ENCODE measurements at places on chromosomes 7 and 10.

- DNase-seq, result no peak
Observed at GRCh38 chr7:45187089-45187945, 29.7 kb downstream of the RAMP3 start.

DNA sequence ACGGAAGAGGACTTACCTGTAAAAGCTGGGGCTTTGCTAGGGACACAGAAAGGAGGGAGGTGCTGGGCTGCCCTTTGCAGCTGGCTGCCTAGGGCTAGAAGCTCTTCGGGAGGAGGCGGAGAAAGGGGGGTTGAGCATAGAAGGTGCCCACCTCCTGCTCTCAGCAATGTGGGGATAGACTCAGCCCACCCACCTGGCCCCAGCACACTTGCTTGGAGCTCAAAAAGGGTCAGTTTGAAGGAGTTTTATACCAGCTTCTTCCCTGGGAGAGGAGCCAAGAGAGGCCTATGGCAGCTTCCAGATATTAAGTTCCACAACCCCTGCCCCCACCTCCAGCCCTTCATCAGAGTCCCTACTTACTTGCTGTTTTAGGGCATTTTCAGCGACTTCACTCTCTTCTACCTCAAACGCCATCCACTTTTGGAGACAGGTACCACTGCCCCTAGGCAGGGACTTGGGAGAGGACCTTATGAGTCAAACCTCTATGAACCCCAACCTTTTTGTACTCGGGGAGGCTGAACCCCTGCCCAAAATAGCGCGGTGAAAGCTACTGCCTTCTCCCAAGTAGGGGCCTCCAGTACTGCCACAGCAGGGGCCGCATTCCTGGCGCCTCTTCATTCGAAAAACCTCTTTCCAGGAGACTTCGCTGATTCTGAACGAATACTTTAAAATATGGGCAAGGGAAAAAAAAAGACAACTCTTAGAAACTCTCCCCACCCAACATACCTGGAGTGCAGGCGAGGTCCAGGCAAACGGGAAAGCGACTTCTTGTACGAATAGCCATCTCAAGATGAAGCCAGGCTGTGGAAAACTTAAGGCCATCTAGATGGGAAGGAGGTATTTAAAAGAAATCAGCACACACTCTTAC is 1.2 kb upstream of the EVX1 start:
- no peak for DNase-seq

DNA sequence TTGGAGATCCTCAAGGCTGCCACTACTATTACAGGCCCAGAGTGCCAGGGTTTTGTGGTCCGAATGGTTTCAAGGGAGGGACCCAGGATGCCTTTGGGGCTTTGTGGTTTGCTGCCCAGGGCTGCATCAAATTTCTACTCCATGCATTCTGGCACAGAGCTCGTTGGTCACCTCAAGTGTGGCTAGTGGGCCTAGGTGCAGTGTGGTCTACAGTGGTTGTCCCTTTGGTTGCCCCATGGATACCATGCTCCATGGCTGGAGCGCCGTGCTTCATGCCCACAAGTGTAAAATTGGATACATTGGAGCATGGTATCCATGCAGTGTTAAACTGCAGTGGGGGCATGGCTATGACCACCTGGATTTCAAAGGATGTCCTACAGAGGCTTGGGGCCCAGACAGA is 5.4 kb upstream of the PRF1 start:
- no peak for DNase-seq

DNA sequence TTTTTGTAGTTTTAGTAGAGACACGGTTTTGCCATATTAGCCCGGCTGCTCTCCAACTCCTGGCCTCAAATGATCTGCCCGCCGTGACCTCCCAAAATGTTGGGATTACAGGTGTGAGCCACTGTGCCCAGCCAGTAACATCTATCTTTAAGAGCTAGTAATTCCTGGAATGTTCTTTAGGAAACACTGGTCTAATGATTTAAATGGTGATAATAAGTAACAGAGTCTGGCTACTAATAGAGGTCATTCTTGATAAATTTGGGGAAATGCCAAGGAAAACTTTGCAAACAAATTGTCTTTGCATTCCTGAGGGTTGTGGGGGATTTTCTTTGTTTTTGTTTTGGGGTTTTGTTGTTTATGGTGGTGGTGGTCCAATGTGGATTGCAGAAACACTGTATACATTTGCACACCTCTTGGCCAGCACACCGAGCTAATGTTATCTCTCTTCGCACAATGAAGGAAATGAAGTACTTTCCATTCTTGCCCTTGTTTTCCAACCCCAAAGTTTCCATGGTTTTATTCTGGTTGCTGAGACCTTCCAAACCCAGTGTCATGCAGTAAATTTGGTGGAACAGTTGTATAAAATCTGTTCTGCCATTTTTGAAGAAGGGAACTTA is 51.3 kb upstream of the WIPF3 start:
- no peak for DNase-seq

GRCh38 chr7:78033410-78033809 is 234.8 kb downstream of the PHTF2 start:
- DNase-seq, result no peak

DNA sequence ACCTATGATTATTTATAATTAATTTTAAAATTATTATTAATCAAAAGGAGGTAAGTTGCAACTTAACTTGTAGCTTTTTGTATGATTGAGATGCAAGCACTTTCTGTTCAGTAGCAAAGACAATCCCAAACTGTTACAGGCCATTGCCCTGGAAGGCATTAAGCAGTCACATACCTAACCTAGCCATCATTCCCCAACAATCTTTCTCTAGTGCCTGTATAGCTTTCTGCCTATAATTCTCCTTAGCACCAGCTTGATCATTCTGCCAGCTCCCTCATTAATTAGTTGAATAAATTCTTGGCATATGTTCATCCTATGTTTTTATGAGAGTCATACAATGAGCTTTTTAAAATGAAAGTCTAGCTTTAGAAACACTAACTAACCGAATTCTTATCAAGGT is 178.9 kb upstream of the TMEM106B start:
- DNase-seq, result no peak

- DNase-seq, result peak; percentile 90
Observed at GRCh38 chr7:98802088-98802780, 67.6 kb downstream of the TMEM130 start.

GRCh38 chr10:94846204-94846603 is 83.7 kb downstream of the CYP2C19 start:
- no peak for DNase-seq

DNA sequence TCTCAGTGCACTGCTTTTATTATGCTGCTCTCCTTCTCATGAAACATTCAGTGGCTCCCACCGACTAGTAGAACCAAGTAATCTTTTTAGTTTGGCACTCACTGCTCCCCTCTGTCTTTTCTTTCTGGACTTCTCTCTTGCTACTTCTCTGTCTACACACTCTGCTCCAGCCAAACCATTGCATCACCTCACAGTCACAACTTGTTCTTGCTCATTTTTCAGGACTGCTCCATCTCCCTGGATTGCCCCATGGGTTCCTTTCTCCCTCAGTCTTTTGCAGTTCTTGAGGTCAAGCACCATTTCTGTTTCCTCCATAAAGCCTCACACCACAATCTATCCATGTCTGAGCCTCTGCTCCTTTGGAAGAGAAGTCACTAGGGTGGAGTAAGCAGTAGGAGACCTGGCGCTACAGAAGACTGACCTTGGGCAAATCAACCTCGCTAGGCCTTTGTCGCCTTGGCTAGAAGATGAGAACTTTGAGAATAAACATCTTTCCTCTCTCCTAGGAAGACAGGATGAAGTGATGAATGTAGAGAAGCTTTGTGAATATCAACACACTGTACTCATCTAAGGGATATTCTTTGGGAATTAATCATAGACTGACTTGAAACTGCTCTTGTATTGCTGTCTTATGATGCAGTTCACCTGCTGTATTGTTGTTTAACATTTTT is 186.2 kb downstream of the LRMDA start:
- DNase-seq, result no peak

DNA sequence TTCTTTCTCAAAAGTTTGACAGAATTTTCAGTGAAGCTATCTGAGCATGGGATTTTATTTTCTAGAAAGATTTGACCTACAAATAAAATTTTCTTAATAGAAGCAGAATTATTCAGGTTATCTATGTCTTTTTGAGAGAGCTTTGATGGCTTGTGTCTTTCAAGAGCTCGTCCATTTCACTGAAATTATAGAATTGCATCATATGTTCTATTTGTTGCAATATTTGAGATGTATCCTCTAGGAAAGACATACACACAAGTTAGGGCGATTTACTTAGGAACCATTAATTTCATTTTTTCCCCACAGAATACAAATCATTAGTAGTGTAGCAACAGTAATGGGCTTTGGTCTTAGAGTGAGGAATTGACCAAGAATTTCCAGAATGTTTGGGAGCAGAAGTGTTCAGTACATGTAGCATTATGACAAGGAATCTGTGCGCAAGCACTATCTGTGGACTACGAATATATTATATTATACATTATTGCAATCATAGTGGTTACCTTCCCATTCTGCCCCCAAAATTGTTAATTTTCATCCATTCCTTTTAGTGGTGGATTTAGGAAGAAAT is 12.8 kb upstream of the COL17A1 start:
- DNase-seq, result no peak

DNA sequence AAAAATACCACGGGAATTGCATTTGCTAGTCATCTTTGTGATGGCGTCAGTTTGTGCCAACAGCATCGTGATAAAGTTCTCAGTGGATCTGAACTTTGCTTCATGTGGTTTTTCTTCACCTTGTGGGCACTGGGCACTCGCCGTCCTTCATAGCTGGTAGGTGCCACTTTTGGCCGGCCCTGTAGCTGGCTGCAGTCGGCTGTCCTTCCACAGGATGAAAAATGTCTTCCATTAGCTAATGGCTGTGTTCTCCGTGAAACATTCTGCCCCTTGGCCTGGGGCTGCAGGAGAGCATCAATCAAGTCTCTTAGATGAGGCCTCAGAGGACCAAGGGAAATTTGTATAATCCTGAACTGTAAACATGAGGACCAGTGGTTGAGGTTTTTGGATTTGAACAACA is 145.3 kb downstream of the DYNC1I1 start:
- DNase-seq, result no peak

- DNase-seq, result no peak
Observed at GRCh38 chr10:73967022-73967429, 30.9 kb upstream of the VCL start.

GRCh38 chr7:133248901-133249300 is 4.0 kb upstream of the EXOC4 start:
- DNase-seq, result no peak

GRCh38 chr10:98074315-98074911 is 44.0 kb upstream of the CRTAC1 start:
- no peak for DNase-seq

DNA sequence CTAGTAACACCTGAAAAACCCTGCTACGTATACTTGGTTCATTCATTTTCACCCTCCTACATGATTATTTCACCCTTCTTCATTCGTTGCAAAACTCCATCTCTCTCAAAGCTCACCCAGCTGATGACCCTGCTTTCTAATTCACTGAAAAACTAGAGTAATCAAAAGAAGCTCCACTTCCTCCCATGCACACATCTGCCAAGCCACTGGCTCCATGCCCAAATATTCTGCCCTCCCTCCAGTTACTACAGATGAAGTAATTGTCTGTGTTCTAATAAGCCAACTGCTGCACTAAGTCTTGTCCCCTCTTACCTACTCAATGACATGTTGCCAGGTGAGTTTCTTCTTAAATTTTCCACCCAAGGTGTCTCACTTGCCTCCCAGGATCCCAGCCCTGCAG is 96.9 kb upstream of the CCDC71L start:
- no peak for DNase-seq

GRCh38 chr10:36354633-36355032 is 712.5 kb upstream of the FZD8 start:
- DNase-seq, result no peak

DNA sequence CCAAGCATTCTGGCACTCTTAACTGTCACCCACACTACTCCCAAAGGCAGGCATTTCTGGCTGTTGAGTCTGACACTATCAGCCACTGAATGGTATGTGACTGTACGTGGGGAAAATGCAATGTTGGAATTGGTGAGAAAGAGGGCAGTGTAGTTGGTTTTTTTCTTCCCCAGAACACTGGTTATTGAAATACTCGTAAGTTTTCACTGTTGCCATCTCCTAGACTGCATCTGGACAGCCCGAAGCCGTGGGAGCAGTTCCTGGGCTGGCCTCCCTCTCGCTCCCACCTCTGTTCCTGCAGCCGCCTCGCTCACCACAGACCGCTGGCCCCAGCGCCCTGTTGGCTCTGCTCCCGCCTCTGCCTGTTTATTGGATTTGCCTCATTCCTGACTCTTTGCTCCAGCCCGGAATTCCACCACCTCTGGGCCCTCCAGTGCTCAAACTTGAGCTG is 5.7 kb downstream of the PLCE1 start:
- no peak for DNase-seq

DNA sequence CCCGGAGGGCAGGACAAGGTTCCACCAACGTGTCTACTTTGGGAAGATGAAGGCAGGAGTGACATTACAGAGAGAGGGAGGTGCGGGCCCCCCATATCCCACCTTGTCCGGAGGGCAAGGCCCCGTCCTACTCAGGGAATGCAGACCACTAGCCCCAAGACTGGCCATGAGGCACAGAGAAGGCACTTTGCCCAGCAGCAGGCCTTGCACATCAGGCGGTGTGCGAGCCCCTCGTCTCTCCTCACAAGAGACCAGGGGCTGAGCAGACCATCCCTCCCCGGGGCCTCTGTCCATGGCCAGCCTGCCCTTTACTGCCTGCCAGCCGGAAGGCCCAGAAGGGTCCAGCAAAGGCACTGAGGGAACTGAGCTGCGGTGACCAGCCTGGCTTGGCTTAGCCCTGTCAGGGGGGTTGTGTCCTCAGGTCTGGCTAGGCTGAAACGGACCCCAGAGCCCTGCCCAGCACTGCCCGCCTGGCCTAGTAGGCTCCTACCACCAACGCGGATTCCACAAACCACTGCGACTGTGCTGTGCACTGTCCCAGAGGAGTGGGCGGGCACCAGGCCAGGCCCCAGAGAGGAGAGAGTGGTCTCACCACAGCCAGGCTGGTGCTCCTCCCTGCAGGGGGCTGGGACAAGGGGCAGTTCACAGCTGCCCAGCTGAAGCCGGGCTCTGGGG is 16.7 kb downstream of the CAMK2B start:
- DNase-seq, result no peak

- DNase-seq, result no peak
Observed at GRCh38 chr10:77118603-77119282, 518.9 kb downstream of the KCNMA1 start.

GRCh38 chr7:79664884-79665676 is 211.6 kb upstream of the MAGI2 start:
- DNase-seq, result peak; percentile 24
